Caudate nucleus (tissue), 63 donors: ENCODE measurements at places on chromosomes 13 and 19.

DNA sequence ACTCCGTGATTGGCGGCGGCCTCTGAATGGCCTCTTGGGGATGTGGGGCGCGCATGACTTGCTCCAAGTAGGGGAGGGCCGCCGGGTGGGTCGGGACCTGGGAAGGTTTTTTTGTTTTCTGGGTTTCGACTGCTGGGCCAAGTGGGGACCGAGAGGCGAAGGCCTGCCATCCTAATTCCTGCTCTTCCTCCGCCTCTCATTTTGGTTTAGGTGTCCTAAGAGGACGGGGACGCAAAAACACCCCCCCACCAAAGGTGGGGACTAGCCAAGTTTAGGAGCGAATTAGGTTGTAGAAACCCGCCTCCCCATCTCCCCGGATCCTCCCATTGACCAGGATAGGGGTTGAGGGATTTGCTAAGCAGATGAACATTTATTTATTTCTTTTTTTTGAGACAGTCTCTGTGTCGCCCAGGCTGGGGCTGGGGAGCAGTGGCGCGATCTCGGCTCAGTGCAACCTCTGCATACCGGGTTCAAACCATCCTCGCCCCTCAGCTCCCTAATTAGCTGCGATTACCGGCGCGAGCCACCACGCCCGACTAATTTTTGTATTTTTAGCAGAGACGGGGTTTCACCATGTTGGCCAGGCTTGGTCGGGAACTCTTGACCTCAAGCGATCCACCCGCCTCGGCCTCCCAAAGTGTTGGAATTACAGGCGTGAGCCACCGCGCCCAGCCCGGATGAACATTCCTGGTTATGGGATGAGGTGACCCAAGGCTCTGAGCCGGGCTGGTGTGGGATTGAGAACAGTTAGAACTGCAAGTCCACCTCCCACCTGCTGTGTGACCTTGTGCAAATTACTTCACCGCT is 838 bp downstream of the PPP2R1A start:
- DNase-seq: peak; percentile 48

DNA sequence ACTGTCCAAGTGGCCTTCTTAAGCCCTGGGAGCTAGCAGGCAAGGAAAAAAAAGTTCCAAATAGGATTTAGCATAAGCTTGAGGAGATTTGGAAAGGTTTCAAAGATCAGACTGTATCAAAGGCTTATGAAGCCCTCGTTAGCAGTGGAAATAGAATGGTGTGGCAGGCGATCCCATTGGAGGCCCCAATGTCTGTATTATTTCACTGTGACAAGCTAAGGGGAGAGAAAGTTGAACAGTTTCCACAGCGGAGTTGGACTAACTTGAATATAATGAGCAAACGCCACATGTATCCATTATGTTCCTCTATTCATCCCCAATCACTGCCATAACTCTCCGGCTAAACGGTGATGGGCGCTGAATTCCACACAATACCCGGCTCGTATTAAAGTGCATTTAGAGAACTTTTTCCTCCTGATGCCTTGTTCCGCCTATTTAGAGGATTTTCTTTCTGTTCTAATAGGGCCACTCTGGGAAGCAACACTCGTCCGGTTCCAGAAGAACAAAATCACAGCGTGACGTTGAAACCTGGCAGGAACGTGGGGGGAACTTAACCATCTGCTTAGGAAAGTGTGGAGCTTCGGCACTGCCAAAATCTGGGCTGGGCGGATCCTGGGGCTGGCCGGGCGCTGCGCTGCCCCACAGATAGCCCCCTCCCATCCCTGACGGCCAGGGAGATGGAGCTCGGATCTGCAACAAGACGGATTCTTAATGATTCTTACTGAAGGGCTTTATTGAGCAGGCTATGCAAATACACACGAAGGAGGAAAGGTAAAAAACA is 1.0 kb upstream of the PCDH8 start:
- DNase-seq: no peak

DNA sequence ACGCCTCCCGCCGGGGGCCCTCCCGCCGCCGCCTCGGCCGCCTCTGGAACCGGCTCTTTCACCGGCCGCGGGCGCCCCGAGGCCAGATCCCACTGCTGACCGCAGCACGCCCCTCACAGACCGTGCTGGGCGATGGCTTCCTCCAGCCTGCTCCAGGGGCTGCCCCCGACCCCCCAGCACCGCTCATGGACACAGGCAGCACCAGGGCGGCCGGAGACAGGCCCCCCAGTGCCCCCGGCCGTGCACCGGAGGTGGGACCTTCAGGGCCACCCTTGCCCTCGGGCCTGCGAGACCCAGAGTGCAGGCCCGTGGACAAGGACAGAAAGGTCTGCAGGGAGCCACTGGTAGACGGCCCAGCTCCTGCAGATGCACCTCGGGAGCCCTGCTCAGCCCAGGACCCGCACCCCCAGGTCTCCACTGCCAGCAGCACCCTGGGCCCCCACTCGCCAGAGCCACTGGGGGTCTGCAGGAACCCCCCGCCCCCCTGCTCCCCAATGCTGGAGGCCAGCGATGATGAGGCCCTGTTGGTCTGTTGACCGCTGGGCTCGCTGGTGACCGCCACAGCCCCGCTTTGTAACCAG is 13.0 kb downstream of the LRP3 start:
- DNase-seq: no peak

DNA sequence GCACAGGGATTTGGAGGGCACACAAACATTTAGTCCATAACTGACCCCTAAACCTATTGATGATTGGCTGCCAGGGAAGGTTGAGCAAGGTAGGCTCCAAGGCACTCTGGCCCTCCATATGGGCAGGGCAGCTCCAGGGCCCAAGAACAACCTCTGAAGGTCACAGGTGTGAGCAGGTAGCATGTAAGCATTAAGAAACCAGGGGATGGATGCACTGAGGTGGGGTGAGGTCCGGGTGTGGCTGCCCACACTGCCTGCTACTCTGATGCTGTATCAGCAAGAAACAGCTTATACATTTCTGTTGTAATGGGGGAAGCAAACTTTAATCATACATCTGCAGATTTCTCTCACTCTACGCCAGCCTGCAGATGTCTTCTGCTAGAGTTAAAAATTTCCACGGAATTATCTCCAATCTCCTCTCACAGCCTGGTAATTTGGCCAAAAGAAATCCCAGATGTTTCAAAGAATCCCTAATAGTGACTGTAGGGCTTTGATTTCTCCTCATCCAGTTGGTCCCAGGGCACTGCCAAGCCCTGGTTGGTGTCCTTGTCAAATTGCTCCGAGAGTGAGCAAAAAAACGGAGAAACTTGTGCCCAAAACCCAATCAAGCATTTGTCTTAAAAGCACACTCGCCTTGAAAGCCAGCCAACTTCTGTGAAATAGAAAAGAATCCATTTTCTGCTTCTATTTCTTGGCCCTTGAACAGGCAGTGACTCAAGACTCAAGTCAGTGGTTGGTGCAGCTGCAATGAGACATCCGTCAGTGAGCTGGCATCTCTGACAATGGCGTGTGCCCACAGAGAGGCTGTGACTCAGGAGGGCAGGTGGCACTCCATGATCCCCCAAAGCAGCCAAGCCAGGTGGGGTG is 72.5 kb upstream of the MRI1 start:
- peak; percentile 41 for DNase-seq

DNA sequence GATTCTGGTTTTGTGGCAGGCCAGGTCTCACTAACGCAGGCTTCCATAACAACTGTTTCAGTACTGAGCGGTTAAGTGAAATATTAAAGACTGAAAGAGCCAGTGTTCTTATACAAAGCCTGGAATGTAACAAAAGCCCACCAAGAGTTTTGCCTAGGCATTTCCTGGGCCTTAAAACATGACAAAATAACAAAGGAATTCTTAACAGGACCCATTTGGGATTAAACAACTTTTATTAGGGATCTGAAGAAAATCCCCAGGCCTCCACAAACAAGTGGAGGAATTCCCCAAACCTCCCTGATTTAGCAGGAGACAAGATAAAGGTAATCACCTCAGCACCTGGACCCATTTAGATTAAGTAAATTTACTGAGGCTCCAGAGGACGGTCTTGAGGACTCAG is 799.7 kb upstream of the SPRY2 start:
- DNase-seq: no peak

GRCh38 chr13:37899753-37900152 is 30.2 kb upstream of the TRPC4 start:
- DNase-seq: no peak

DNA sequence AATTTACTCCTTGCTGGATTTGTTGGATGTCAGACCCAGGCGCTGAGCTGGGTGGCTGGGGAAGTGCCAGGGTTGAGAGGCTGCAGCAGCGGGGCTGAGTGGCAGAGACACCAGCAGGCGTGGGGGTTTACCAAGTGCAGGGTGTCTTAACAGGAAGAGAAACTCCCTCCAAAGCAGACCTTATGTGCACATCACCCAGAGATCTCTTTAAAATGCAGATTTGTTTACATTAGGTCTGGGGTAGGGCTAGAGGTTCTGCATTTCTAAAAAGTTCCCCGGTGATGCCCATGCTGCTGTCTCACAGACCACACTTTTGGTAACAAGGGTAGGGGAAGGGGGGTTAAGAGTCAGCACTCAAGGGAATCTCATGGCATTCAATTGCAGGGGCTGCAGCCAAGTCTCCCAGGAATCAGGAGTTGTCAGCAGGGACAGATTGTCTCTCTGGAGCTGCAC is 80.7 kb upstream of the OLFM4 start:
- DNase-seq: no peak

GRCh38 chr13:41622432-41623429 is 165.4 kb downstream of the RGCC start:
- DNase-seq: no peak

DNA sequence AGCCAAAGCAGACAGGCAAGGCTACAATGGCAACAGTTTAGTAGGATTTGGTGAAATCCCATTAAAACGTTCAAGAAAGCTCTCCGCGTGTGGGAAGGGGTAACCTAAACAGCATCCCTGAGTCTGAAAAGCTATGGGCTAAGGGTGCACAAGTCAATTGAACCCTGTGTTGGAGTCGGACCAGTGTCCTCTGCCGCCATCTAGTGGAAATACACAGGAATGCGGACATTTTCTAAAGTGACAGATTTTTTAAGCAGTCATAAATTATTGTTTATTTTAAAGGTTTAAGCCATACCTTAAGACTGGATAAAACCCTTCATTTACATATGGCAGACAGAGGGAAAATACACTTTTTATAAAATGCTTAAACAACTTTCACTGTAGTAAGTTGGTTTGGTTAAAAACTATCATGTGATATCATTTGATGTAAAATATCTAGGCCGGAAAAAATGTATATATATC is 26.5 kb upstream of the LSM14A start:
- peak; percentile 3 for DNase-seq

GRCh38 chr13:54536112-54536511 is 1507.5 kb downstream of the OLFM4 start:
- DNase-seq: no peak

- no peak for DNase-seq
These were observed 15.4 kb upstream of the MED4 start for GRCh38 chr13:48110132-48110868.

- no peak for DNase-seq
These were observed 21.6 kb downstream of the PCDH9 start for GRCh38 chr13:67208552-67208951.

- DNase-seq: no peak
These were observed 82.6 kb upstream of the FARP1 start for GRCh38 chr13:98060282-98060681.

GRCh38 chr19:52896431-52897137 is 851 bp downstream of the ZNF320 start:
- DNase-seq: no peak

- no peak for DNase-seq
These were observed 61.2 kb upstream of the WDFY2 start for GRCh38 chr13:51523082-51523518.

DNA sequence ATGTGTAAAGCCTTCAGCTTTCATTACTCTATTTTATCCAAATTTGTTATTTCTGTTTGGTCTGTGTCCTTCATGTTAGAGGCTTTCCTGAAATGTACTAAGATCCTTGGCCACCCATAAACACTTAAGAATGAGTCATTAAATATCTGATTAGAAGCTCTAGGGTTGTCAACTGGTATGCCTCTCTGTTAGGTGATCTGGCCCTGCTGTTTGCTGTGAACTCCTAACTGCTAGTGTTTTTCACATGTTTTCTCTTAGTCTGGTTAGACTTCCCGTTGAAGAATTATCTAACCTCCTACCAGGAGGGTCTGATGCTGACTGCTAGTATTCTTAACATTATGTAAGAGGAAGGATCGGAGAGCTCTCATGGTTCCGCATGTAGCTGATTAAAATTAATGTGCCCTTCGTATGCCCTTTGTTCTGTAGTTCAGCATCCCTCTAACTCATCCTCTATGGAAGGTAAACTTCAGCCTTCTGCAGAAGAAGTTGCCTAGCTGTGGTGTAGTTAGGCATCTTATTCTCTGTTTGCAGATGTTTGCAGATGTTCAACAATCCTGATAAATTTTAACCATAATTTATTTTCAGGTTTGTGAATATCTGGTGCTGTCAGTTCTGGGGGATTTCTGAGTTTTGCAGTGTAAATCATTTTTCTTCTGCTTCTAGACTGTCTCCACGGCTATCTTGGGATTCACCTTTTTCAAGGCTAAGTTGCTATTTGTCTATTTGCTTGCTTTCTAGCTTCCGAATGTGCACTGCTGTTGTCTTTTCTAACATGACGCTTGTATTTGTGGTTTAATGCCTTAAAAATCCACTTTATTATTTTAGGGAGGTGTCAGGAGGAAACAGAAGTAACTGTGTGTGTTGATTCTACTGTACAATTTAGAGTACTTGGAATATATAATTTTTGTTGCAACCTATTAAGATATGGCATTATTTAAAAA is 207.2 kb upstream of the SPRY2 start:
- no peak for DNase-seq

- no peak for DNase-seq
These were observed 102.9 kb downstream of the FOXO1 start for GRCh38 chr13:40563350-40564125.

GRCh38 chr19:8618751-8619150 is 8.2 kb upstream of the ADAMTS10 start:
- no peak for DNase-seq

GRCh38 chr19:50329146-50329925 is at the start of gene KCNC3:
Gene KCNC3, minus strand, starts transcription at chr19:50329377. Its CDS starts 295 bp downstream, at chr19:50329082.
- DNase-seq: peak; percentile 99

GRCh38 chr13:78540058-78540457 is 63.3 kb downstream of the POU4F1 start:
- no peak for DNase-seq

GRCh38 chr19:50670102-50670380 is 20.8 kb downstream of the C19orf81 start:
- no peak for DNase-seq

DNA sequence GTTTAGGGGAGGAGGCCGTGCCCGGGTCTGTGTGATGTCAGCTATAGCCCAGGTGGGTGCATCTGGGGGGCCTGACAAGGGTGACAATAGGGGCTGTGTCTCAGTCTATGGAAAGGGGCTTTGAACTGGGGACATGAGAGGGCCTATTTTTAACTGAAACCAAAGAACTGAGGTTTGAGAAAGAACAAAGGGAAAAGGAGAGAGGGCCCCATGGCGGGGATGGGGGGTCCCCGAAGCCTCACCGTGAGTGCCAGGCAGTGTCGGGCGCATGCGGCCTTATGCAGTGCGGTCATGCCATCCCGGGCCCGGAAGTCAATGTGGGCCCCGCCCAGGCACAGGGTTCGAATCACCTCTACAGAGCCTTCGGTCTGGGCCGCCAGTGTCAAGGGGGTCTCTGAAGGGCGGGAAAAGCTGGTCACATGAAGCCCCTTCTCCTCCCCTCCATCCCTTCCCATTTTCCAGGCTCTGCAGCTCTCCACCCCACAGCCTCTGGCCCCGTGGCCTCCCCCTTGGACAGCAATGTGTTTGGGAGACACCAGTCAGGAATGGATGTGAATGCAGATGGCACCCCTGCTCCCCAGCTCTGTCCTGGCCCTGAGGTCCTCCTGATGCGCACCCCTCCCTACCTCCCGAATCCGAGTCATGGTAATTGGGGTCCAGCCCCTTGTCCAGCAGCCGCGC is 5.9 kb downstream of the SHANK1 start:
- no peak for DNase-seq
